ENCODE measurements at places on chromosomes 1 and 21.

GRCh38 chr1:226586650-226587422, 38.3 kb downstream of the STUM start:
- no peak for DNase-seq

DNA sequence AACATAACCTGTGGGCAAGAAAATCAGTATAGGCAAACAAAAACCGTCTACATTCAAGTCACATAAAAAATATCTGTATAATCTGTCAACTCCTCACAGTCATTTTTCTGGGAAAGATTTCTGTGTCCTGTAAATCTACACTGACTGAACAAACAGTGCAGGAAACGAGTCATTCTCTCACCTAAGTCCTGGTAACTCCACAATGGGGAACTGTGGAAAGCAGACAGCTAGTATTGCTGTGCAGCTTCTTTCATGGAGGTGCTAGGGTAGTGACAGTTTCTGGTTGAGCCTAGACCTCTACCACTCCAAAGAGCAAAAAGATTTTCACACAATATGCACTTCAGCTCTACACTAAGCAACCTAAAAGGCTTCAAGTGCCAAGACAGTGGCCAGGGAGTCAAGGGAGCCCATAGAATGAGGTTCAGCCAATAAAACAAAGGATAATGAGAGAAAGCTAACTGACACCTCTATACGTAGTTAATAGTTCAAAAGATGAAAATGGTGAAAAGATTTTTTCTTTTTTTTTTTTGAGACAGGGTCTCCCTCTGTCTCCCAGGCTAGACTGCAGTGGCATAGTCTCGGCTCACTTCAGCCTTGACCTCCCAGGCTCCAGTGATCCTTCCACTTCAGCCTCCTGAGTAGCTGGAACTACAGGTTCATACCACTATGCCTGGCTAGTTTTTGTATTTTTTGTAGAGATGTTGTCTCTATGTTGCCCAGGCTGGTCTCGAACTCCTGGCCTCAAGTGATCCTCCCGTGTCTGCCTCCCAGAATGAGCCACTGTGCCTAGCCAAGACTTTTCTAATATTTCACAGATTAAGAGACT, 5.5 kb downstream of the PTP4A2 start:
- DNase-seq: no peak

- no peak for DNase-seq
These were observed 7.8 kb downstream of the DIPK1A start for GRCh38 chr1:92953491-92953890.

DNA sequence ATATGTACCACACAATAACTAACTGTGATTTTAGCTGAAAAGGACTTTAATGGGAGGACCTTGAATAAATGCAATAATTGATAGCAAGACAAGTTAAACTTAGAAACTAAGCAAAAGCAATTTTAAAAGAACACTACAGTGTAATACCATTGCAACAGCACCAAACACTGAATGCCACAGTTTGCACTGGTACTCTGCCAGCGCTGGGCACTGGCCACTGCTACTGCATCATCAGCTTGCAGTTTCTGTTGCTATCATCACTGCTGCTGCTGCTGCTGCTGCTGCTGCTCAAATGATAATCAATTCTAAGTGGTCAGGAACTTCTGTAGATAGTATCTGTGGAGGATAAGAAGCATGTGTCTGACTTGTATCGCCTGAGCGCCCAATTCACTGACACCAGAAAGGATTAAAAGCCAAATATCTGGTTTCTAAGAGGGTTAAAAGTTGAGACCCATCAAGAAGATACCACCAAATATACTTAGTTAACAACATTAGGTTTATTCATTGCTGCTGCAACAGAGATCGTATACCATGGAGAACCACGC, 306.9 kb downstream of the LRRC40 start:
- no peak for DNase-seq

GRCh38 chr21:43903451-43904091, 38.5 kb downstream of the AGPAT3 start:
- no peak for DNase-seq

- no peak for DNase-seq
These were observed 90.8 kb downstream of the TBX19 start for GRCh38 chr1:168371477-168371876.

DNA sequence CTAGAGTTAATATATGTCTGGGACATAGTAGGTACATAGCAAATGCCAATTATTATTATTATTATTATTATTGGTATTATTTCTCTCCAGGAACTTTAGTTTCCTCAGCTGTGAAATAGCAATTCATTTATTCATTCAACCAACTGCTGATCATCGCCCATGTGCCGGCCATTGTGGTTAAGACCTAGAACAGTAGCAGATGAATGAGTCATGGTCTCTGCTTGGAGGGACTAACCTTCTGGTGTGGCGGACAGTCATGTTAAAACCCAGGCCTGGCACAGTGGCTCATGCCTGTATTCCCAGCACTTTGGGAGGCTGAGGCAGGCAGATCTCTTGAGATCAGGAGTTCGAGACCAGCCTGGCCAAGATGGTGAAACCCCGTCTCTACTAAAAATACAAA, 23.8 kb upstream of the LDLRAP1 start:
- no peak for DNase-seq

DNA sequence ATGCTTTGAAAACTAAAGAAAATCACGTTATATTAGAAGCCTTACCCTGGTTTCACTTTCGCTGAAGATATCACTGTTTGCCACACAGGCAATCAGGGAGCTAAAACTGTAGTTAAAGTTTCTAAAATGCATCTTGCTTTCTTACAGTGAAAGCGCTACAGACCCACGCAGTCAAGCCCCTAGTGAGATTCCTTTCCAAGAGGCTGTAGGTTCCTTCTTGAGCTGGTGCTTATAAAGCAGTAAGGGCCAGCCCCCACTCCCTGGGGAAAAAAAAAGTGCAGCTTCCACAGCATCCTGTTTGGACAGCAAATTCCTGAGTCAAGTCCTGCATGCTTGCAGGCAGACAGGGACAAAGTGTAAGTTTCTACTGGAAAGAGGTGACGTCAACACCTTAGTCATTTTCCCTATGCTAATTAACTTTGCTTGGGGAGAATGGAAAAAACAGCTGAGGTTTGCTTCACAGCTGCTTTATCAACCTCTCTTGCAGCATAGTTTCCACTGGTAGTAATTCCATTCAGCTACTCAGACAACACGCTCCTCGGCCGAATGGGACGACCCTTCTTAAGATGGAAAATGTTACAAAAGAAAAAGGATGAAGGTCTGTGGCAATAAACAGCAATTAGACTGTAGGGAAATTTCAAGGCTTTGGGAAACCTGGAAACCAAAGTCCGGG, 14.7 kb upstream of the KCNE1 start:
- DNase-seq: no peak

- no peak for DNase-seq
These were observed 41.6 kb upstream of the PPIAL4F start for GRCh38 chr1:144551107-144551542.

GRCh38 chr1:24694380-24694843, 50.8 kb upstream of the CLIC4 start:
- no peak for DNase-seq

DNA sequence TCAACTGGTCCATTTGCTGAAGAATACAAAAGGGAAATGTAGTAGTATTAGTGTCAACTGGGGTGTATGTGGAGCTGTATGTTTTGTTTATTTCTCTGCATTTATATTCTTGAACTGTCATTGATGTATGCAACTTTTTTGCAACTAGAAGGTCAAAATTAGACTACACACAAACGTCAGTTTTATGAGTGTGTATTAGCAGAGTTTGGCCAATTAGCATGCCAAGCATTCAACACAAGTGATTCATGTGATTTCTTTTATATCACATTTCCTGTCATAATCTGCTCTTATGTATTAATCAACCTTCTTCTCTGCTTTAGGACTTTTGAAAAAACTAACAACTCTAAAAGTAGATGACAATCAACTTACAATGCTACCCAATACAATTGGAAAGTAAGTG, 211.1 kb downstream of the LRRC40 start:
- DNase-seq: no peak

DNA sequence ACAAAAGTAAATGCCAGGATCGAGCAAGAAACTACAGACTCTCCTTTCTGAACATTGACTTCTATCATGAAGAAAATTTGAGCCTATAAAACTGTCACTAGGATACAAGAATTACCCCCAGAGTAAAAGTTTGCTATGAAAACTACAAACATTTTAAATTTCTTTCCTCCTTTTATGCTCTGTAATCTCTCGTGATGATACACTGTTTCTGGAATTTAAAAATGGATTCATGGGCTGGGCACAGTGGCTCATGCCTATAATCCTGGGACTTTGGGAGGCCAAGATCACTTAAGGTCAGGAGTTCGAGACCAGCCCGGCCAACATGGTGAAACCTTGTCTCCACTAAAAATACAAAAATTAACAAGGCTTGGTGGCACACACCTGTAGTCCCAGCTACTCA, 181.3 kb downstream of the ZNF281 start:
- DNase-seq: no peak

- no peak for DNase-seq
These were observed 33.0 kb upstream of the PDPN start for GRCh38 chr1:13550663-13551062.

DNA sequence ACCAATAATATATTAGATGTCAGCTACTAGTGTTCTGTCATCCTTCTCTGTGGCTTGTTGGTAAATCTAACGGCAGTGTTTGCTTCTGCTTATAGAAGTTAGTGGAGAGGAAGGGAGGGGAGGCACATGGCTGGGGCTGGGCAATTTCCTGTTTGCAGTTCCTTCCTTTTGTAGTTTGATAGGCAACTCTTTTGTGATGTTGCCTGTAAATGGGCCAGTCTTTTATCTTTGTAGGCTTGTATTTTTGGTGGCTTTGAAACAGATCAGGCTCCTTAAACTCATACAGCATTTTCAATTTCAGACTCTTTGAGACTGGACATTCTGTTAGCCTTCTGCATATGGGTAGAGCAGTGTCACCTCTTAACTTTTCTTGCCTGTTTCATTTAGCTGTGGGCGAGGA, 48.1 kb downstream of the CDC14A start:
- no peak for DNase-seq

- DNase-seq: no peak
These were observed 71.0 kb downstream of the SASS6 start for GRCh38 chr1:100061681-100062080.

DNA sequence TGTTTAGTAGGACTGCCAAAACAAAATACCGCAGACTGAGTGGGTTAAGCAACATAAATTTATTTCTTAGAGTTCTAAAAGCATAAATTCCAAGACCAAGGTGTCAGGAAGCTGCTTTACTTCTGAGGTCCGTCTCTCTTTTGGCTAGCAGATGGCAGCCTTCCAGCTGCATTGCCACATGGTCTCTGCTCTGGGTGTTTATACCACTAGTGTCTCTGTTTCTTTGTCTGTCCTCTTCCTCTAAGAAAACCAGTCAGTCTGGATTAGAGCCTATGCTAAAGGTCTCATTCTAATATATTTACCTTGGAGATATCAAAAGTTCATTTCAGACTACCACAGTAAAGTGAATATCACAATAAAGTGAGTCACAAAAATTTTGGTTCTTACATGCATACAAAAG, 519.8 kb downstream of the COL11A1 start:
- no peak for DNase-seq

DNA sequence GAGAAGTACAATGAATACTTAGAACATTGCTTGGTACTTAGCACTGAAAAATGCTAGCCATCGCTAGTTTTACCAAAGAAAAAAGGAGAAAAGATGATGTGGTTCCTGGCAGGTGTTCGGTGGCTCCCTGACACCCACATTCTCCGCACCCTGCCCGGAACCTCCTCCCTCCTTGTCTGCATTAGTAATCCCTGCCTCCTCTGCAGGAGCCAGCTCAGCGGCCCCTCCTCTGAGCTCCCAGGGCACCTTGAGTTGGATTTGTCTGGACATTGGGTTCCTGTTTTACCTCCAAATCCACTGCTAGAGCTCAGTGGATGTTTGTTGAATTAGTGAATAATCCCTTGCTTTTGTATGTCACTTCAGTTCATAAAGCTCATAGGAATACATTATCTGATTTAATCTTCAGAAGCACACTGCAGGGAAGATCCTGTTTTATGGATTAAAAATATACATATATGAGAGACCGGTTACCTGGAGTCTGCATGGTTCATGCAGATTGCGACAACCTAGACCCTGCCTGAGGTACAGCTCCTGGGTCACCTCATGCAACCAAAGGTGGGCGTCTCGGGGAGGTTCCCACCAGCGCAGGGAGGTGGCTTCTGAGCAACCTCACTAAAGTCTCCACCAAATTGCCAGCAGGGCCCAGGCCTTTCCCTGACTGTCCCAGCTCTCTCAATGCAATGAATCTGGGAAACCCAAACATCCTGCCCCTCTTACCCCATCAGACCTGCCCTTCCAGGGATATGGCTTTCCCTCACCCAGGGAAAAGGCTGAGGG, 24.2 kb downstream of the PCAT6 start:
- DNase-seq: no peak

DNA sequence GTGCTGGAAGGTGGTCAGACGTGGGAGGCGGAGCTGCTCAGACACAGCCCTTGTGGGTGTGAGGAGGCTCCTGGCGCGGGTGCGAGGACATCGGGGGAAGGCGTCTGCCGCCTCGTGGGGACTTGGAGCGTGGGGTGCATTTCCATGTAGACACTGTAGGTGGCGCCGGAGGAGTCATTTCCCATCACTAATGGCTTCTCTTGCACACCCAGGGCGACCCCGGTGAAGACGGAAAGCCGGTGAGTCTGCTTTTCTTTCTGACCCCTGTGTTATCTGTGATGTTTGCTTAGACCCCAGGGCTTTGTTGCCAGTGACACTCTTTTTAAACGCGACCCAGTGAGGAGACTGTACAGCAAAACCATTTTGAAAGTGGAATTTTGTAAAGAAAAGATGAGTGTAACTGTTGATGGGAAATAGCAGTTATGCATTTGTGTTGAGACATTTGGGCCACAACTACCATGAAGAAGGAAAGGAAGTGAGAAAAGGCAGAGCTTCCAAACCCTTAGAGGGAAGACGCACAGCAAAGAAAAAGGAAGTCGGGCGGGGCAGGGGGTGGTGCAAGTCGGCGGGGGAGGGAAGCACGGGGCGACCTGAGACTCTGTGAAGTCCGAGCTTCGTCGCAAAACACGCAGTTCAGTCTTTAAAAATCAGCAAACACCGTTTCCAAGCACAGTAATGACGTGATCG, 64.0 kb downstream of the SLC19A1 start:
- peak; percentile 73 for DNase-seq

GRCh38 chr1:60596791-60597750, 485.3 kb upstream of the NFIA start:
- no peak for DNase-seq

DNA sequence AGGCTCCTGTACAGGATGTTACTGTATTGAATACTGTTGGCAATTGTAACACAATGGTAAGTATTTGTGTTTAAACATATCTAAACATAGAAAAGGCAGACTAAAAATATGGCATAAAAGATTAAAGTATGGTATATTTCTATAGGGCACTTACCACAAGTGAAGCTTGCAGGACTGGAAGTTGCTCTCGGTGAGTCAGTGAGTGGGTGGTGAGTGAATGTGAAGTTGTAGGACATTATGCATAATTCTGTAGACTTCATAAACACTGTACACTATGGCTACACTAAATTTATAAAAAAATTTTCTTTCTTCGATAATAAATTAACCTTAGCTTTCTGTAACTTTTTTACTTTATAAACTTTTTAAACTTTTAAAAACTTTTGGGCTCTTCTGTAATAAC, 13.7 kb upstream of the TRIM62 start:
- no peak for DNase-seq

- DNase-seq: no peak
These were observed 26.4 kb downstream of the LRRC8B start for GRCh38 chr1:89550995-89551394.

Data from activated naive CD4-positive, alpha-beta T cell (primary cell).